GM12891 (cell line): ENCODE measurements at places on chromosomes 2 and 18.

DNA sequence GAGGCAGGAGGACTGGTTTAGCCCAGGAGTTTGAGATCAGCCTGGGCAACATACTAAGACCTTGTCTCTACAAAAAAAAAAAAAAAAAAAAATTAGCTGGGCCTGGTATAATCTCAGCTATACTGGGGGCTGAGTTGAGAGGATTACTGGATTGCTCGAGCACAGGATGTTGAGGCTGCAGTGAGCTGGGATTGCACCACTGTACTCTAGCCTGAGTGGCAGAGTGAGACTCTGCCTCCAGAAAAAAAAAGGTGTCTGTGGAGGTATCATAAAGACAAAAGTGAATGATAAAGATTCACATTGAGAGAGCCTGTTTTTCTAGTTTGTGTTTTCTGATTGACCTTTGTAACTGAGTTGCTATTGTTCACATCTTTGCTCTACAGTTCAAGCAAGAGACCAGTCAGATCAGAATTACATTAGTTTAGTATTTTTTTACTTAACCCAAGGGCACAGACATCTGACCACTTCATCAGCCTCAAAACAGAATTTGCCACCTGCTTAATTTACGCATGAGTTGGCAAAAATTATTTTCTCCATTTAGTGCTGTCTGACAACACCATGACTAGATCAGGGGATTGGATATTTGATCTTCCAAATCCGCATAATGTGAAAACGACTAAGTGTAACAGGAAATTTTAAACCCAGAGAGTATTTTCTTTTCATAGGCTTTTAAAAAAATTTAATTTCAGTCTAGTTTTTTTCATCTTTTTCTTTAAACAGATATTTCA, 271.0 kb downstream of the TGIF1 start:
- DNase-seq, result no peak

DNA sequence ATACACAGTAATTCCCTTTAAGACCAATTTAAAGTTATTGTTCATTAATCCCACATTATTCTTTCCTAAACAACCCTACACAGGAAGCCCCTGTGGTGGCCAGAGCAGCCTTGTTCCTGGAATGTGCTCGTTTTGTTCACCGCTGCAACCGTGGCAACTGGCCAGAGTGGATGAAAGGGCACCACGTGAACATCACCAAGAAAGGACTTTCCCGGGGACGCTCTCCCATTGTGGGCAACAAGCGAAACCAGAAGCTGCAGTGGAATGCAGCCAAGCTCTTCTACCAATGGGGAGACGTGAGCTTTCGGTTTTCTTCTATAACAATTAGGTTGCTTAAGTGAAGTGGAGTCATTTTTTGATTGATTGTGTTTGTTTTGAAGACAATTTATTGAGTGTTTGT, 101.0 kb downstream of the UNC80 start:
- DNase-seq, result no peak

- no peak for DNase-seq
Measured at GRCh38 chr2:67970542-67970941, 92.3 kb downstream of the C1D start.

GRCh38 chr2:218015586-218016521, 13.1 kb upstream of the TNS1 start:
- no peak for DNase-seq

DNA sequence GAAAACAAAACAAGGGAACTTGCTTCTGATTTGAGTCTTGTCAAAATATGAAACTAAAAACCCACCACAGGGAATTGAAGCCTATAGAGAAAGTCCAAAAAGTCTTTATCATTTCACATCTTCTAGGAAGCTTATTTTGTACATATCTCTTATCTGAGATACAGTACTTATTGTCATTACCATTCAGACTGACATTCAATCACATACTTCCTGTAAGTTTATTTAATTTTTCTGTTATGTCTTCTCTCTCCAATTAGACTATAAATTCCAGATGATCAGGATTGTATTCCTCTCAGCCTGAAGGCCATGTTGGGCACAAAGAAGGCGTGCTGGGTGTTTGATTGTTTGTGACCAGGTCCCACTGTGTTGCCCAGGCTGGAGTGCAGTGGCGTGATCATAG, 59.2 kb downstream of the METTL4 start:
- DNase-seq, result no peak

GRCh38 chr2:205903549-205904129, 182.3 kb downstream of the INO80D start:
- peak; percentile 16 for DNase-seq

GRCh38 chr2:187978356-187978755, 313.3 kb upstream of the GULP1 start:
- no peak for DNase-seq

DNA sequence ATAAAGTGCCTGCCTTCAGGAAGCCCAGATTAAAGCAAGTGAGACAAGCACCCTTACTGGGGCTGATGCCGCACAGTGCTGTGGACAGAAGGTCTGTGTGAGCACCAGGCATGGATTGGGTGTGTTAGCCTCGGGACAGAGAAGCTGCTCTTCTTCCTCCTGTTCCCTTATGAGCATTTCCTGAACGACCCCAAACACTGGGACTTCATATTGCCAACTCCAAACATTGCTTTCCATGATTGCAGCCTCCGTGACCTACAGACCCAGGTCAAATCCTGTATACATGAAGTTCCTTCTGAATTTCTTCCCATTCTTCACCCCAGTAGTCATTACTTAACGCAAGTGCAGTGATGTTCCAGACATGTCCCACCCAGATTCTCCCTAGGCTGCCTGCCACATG, 129.8 kb upstream of the ALKAL2 start:
- DNase-seq, result no peak
